ENCODE measurements at places on chromosomes 5 and 9. TPM values are rescaled to one million over a fixed set of nuclear protein-coding genes. Genes with fewer than 3 reads are reported as not detected.

MLANA gene
- total RNA-seq, result not detected

FBN2 gene
- total RNA-seq, result 8.1 TPM

- no peak for DNase-seq
- H3K4me3 ChIP-seq, result no peak overlapping the region
- peaks cover 9% of the 10 kb centered on the region for H3K36me3 ChIP-seq
- H3K4me1 ChIP-seq, result peaks cover 7% of the 10 kb centered on the region
Observed at GRCh38 chr5:130975847-130976246, 189.2 kb downstream of the HINT1 start.

DNA sequence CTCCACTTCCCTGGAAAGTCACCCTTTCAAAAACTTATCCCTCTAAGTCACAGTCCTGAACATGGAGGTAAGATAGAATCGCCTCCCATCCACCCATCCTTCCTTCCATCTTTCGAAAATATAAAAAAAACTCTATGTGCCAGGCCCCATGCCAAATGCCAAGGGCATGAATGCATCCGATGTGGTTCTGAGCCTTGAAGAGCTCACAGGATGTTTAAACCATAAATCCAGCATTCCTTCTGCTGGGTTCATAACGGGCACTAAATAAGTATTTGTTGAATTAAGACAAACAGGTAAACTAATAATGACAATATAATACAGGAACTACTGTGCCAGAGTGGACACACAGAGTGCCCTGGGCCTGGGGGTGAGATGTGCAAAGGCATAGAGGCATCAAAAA, 147.3 kb downstream of the TTLL11 start:
- no peak for DNase-seq
- H3K4me1 ChIP-seq, result no peaks in the 10 kb centered on the region
- H3K27ac ChIP-seq, result no peak overlapping the region
- no peaks in the 10 kb centered on the region for H3K27me3 ChIP-seq
- H3K4me3 ChIP-seq, result no peak overlapping the region
- no peaks in the 10 kb centered on the region for H3K36me3 ChIP-seq

DNA sequence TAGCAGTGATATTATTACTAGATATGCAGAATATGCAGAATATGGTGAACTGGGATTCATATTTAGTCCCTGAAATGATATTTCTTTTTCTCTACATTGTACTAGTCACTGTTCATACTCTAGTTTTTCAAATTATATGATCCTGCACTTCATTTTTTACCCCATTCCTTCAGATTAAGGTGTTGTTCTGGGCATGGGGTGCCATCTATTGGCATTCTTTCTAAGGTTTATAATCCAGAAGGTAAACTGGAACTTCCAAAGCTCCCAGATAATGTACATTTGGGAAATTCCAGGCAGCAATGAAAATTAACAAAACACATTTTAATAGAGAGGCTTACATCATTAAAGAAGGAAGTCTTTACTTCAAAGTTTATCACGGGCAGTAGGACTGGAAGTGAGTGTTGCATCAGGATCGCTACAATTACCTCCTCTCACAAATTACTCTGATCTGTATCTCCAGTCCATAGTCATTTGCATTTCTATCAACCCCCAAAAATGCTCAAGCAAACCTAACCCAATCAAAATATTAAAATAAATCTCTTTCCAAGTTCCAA, 12.5 kb downstream of the RFX3 start:
- no peak overlapping the region for H3K27ac ChIP-seq
- no peaks in the 10 kb centered on the region for H3K36me3 ChIP-seq
- H3K27me3 ChIP-seq, result no peaks in the 10 kb centered on the region
- no peaks in the 10 kb centered on the region for H3K4me1 ChIP-seq

- H3K27me3 ChIP-seq, result no peaks in the 10 kb centered on the region
- 0 out of 2 replicates have a peak, but pooled peaks cover 4% of the 10 kb centered on the region for H3K36me3 ChIP-seq
- DNase-seq, result no peak
Observed at GRCh38 chr9:136529516-136530460, 16.1 kb downstream of the NOTCH1 start.

All from H9 (cell line).